ENCODE measurements at places on chromosomes 7 and 10.

GRCh38 chr10:106582291-106582690 lies 582.2 kb downstream of the SORCS1 start:
- DNase-seq = no peak

- no peak for DNase-seq
Measured at GRCh38 chr10:69391158-69391557, 25.6 kb downstream of the TACR2 start.

DNA sequence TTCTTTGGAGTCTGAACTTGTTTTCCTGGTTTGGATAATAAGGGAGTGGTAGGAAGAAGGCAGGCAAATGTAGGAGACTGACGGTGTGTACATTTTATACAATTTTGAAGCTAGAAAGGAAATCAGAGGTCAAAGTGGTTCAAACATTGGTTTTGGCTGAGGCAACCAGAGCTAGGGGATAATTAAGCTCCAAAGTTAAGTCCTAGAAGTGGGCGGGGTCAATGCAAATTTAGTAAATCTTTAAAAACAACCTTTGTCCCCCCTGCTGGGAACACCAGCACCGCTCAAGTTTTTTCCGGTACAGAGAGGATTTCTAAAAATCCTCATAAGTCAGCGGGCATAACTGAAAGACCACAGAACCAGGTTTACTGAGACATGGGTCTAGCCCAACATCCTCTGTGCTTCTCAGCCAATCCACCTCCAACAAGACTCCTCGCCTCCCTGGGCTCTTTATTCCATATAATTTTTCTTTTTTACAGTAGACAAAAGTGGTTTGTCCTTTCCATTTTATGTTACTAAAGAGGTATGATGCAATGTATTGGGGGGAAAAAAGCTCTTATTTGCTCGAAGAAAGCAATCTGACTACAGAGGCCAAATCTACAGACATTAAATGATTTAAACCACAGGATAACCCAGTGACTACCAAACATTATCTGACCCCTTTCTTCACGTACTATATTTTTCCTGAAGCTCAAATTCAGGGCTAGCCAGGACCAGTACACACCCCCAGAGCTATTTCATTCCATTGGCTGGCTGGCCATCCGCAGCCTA lies 1.6 kb downstream of the GLUD1 start:
- DNase-seq = no peak

DNA sequence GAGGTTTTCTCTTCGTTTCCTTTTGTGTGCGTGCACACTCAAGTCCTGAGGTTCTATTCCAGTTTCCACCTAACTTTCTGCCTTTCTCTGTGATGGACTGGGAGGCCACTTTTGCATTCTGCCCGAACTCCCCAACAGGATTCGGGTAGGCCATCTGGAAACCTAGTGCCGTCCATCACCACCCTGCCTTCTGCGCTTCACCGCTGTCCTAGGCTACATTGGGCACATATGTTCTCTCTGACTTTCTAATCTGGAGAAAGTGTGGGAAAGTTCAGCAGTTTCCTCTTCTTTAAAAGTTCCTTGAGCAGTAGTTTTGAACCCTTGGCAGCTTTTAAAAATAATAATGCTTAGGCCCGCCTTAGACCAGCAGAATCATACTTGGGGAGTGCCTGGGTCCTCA lies 46.8 kb downstream of the SHH start:
- no peak for DNase-seq

DNA sequence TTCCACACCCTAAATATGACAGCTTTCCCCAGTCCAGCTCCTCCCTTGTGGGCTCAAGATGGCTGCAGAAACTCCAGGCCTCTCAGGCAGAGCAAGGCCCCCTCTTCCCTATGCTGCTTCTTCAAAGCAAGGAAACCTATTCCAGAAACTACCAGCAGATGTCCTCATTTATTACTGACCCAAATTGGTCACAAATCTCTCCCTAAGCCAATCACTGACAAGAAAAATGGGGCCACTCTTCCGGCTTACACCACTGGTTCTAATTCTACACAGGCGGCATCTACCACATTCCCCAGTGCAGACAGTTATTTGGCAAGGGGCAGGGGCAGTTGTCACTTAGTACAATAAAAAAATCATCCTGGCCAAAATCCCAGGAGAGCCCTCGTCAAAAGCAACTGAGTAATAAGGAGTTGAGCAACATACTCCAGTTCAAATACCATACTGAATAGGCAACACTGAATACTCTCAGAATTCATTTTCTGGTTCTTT lies 150.4 kb downstream of the SFMBT2 start:
- peak; percentile 31 for DNase-seq

GRCh38 chr10:8967061-8967460 lies 912.6 kb downstream of the GATA3 start:
- no peak for DNase-seq

DNA sequence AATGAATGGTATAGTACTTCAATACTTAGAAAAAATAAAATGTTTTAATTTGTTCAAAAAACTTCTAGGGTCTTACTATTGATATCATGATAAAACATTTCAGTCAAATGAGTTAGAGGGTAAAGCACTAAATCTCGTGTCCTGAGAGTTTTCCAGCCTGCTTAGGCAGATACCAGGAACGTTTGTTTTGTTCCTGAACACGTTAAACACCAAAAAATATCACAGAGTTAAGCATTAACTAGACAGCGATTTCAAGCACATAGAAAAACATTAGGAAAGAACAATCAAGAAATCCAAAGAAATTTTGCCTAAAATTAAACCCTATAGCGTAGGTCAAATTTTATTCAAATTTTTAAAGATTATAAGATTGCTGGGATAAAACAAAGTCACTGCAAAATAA lies 204.6 kb upstream of the AGR3 start:
- DNase-seq = no peak

GRCh38 chr10:102564209-102564834 lies 60.5 kb downstream of the SUFU start:
- no peak for DNase-seq

DNA sequence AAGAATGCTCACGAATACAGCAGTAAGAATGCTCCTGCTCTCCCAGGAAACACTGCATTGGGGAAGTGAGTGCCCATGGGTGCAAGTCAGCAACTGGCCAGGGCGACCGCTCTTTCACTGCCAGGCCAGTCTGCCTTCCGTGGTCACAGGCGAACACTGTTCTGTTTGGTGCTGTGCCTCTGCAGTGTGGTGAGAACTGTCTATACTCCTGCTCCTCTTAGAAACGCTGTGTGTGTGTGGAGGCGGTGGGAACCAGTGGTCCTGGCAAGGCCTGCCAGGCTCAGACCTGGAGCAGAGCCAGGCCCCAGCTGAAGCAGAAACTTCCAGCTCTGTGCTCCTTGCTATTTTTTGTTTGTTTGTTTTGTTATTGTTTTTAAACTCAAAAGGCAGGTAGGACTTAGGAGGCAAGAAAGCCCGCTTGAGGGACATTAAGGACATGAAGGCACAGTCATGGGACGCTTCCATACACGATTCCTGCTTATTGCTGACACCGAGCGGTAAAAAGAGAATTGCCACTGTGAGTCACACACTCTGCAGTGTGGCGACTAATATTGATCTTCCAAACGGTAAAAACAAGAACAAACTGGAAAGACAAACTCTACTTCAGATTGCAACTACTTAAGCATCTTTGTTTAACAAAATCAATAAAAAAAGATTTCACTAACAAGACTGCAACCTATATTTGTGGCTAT lies 430.8 kb downstream of the DNAJB6 start:
- DNase-seq = no peak

DNA sequence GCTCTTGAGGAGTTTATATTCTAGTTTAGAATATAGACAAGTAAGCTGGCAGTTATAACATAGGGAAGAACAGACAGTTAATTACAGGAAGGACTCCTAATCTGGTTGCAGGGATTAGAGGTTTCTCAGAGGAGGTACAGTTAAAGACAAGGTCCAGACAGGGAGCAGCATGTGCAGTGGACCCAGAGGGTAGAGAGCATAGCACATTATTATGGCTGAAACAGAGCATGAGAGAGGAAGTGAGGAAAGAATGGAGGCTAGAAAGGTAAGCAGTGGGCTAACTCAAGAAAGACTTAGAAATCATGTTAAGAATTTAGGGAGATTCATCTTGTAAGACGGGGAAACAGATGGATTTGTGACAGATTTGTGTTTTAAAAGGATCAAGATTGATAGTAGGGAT lies 9.7 kb downstream of the MIOS start:
- DNase-seq = no peak

- no peak for DNase-seq
Measured at GRCh38 chr10:85003083-85003482, 674.7 kb downstream of the CCSER2 start.

DNA sequence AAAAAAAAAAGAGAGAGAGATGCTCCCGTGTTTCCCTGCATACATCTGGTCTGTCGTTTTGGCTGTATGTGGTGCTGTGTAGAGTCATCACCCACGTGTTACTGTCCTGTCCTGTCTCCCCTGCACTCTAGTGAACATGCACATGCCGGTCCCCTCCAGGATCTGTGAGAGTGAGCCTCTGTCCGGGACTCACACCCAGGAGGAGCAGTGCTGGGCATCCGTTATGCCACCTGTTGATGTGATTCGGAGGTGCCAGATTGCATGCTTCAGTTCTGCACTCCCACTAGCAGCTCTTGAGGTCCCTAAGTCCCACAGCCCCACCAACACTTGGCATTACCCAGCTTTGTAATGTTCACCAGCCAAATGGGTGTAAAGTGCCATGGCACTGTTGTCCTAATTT lies 16.4 kb downstream of the GHRHR start:
- no peak for DNase-seq

GRCh38 chr10:118102121-118102520 lies 55.4 kb upstream of the RAB11FIP2 start:
- DNase-seq = no peak

DNA sequence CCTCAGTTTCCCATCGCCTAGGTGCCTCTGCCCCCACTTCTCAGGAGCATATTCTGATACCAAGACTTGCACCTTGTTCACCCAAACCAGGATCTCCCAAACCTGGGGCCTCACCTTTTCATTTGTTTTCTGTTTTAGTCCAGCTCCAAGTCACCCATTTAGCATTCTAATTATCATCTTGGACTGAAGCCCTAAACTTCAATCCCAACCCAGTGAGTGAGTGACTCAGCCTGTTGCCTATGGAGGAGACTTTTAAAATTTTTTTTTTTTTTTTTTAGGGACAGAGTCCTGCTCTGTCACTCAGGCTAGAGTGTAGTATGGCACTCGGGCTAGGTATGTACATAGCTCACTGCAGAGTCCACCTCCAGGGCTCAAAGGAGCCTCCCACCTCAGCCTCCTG lies 378.9 kb upstream of the AUTS2 start:
- no peak for DNase-seq

DNA sequence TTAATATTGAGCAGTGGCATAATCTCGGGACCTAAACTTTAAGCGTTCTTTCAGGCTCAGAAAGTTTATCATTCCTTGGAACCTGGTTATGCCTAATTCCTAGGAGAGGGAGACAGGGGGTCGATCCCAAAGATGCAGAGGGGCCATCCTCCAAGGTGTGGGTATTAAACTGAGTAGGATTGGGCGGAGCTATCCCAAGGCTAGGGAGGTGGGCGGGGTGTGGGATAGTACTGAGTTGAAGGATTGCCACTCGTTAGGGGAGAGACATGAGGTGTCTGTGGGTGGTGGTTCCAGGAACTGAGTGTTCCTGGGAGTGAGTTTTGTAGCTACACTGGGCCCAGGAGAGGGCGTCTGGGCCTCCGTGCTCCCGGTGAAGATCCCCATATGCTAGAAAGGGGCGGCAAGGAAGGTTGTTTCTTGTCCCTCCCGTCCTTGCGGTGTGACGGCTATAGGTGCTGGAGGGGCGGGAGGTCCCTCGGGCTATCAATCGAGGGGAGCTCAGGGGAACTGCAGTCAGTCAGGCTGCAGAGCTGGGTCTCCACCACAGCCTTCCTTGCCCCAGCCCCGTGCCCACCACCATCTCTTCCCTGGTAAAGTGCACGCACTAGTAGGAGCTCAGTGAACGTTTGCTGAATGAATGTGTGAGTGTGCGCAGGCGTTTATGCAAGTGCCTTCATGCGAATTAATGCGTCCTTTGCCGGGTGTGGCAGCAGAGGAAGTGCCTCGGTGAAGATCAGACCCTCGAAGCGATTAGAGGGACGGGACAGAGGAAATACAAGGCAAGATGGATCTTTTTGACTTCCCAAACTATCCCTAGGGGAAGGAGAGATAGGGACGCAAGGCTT lies 3.0 kb upstream of the HMX2 start:
- DNase-seq = no peak

- no peak for DNase-seq
Measured at GRCh38 chr7:106870983-106871410, 5.9 kb downstream of the PIK3CG start.

DNA sequence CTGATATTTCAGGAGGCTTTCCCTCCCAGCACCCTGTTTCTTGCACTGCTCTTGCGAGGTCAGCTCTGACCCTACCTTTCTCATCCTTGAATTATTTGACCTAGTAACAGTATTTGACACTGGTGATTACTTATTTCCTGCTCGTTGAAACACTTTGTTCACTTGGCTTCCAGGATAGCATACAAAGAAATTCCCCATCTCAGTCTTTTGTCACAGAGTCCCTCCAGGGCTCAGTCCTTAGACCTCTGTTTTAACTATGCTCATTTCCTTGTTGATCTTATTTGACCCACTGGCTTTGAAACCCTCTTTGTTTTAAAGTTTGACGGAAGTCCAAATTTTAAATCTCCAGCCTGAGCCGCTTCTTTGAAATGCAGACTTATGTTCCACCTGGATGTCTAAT lies 29.9 kb downstream of the BMPR1A start:
- DNase-seq = no peak

DNA sequence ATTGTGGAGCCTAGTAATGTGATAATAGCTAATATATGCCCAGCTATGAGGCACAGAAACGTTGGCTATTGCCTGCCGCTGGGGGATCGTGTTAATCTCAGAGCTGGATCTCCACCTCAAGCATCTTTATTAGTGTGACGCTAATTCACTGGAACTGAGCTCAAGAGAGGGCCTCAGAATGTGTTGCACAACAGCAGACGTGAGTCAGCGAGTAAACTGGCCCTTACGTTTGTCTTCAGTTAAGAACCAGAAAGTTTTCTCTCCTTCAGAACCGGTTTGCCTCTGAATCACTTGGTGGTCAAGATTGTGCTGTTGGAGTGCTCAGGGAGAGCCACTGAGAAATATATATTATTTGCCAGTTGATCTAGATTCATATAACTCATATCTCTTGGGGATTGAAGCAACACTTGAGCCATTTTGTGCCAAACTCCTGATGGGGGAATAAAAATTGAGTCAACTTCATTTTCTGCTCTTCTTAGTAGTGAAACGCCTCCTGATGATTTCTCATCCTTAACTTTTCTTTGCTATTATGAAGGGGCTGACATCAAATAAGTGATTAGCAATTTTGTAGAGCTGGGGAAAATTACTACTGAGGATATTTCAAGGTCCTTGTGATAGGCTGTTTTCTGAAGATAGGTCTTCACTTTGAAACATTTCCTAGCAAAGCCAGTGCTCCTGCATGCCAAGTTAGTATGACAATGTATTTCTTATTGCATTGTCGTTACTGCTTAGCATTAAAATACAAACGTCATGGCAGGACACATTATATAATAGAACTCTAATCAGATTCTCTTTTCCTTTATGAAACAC lies 22.3 kb downstream of the BZW2 start:
- no peak for DNase-seq

GRCh38 chr7:85030893-85031292 lies 156.0 kb downstream of the SEMA3D start:
- no peak for DNase-seq

Measured in NCI-H1092 (cell line).